Hematopoietic multipotent progenitor cell treated with erythropoietin and hydrocortisone succinate and interleukin-3 and kit ligand, for 8 days (in vitro differentiated cells): ENCODE measurements at places on chromosomes 7 and 10.

DNA sequence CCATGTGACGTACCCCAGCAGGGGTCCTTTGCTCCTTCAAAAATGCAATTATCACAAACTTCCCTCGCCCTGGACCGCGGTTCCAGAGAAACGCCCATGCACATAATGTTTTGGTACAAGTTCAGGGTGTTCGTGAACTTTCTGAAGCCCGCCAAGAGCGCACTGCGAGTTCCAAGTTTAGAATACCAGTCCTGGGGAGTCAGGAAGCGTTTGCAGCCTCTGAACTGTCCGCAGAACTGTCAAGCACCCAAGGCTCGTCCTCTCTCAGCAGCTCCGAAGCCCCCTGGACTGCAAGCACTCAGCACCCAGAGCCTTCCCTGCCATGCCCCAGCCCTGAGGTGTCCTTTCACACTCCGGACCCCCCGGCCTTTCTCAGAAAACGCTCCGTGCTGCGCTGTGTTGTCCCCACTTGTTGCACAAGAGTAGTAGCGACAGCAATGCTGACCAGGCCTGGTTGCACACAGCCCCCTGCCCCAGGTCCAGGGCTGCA is 30.3 kb downstream of the CALML3 start:
- no peak for DNase-seq

DNA sequence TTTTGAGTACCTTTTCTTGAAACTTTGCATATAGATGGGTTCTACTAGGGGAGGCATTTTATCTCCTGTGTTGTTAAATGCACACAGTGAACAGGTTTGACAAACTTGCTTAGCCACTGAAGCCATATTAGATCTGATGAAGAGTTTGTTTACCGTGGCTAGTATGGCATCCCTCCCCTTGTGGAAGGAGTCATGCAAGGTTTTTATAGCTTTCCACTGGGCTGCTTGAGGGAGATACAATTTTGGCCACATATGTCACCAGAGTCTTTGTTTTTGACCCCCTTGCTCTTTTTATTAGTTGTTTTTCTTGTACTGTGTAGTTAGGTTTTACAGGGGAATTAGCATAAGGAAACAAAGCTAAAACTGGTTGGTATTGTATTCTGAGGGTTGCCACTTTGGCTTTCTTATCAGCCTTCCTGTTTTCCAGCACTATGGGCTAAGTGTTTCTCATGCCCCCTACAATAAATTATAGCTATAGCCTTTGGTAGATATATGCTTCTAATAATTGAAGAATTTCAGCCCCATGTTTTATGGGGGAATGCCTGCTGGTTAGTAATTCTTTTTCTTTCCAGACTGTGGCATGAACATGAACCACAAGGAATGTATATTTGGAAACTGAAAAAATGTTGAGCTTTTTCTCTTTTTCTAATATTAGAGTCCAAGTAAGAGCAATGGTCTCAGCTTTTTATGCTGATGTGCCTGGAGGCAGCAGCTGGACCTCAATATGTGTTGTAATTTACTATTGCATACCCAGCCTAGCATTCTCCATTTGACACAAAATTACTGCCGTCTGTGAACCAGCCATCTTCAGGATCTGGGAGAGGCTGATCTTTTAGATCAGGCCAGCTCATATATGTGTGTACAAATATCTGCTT is 18.4 kb upstream of the STEAP2 start:
- no peak for DNase-seq

- no peak for DNase-seq
Measured at GRCh38 chr7:79979437-79979836, 155.2 kb upstream of the GNAI1 start.

DNA sequence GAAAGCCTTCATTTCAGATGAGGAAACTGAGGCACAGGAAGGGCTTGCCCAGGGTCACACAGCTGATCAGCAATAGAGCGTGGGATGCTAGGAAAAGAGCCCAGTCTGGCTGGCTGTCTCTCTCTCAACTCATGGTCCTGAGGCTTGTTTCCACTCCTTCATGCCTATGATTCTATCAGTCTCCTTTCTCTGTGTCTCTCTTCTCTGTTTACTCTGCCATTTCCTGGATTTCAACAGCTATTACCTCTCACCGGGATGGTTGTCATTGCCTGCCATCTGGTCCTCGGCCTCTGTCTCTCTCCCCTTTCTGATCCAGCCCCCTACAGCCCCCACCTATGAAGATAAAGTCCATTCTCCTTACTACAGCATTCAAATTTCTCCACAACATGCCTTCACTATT is 93.3 kb upstream of the AGBL3 start:
- no peak for DNase-seq

GRCh38 chr10:56606202-56606601 is 245.1 kb upstream of the ZWINT start:
- no peak for DNase-seq

DNA sequence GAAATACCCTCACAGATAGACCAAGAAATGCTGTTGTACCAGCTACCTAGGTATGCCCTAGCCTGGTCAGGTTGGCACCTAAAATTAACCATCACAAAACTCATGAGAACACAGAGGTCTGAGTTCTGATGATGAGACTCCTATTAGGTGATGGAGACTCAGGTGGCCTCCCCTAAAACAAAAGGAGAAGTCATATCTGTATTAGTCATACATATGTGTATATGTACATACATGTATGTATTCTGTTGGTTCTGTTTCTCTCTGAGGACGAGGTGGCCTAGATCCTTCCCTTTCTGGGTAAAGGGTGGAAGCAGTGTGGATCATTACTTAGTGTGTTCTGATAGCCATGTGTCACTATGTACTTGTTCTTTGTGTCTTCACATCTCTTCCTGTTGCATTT is 207.2 kb upstream of the PRSS1 start:
- no peak for DNase-seq

DNA sequence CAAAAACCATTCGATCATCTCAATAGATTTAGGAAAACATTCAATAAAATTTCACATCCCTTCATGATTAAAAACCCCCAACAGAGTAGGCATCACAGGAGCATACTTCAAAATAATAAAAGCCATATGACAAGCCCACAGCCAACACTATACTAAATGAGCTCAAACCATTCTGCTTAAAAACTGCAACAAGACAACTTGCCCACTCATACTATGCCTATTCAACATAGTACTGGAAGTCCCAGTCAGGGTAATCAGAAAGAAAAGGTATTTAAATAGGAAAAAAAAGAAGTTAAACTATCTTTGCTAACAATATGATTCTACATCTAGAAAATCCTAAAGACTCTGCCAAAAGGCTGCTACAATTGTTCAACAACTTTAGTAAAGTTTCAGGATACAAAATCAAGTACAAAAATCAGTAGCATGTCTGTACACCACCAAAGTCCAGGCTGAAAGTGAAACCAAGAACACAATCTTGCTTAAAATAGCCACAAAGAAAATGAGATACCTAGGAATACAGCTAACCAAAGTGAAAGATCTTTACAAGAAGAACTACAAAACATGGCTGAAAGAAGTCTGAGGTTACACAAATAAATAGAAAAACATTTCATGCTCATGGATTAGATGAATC is 882.6 kb downstream of the GRM8 start:
- no peak for DNase-seq

DNA sequence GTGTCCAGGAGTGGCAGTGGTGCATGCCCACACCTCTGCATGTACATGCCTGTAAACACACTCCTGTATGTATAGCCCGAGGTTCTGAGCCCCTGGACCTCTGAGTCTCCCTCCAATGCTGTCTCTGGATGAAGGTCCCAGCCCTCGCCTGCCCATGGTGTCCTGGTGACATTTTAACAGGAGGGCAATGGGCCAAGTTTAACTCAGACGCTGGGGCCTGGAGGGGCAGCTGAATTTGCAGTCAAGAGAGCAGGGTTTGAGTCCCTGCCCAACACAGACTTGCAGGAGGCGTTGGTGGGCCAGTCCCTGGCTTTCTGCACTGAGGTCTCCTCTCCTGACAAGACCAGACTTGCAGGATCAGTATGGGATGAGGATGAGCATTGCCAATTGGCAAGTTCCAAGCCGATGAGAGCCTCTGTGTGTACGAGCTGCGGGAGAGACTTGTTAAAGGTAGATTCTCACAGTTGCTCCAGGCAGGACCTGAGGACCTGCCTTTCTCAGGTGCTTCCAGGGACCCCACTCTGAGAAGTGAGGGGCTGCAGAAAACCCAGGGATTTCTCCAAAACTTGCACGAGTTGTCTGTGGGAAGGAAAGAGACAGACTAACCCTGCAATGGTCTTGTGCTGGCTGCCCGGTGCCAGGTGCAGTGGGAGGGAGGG is 141.9 kb downstream of the ELFN1 start:
- DNase-seq: no peak

DNA sequence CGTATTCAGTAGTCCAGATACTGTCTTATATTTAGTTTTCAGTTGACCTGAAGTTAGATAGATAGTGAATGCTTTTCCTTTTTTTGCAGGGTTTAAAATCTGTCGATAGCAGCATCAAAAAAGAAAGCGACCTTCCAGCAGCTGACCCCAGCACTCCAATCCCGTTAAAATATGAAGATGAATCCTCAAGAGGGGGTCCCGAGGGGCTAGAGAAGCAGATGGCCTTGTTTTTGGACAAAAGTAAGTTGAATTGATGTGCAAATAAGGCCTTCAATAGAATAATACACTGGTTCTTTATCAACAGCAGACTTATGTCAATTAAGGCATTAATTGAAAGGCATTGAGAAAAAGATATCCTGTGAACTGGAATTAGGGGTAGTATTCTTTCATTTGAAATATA is 18.7 kb downstream of the EDRF1 start:
- no peak for DNase-seq

- no peak for DNase-seq
Measured at GRCh38 chr10:86644152-86644793, 10.1 kb upstream of the OPN4 start.

DNA sequence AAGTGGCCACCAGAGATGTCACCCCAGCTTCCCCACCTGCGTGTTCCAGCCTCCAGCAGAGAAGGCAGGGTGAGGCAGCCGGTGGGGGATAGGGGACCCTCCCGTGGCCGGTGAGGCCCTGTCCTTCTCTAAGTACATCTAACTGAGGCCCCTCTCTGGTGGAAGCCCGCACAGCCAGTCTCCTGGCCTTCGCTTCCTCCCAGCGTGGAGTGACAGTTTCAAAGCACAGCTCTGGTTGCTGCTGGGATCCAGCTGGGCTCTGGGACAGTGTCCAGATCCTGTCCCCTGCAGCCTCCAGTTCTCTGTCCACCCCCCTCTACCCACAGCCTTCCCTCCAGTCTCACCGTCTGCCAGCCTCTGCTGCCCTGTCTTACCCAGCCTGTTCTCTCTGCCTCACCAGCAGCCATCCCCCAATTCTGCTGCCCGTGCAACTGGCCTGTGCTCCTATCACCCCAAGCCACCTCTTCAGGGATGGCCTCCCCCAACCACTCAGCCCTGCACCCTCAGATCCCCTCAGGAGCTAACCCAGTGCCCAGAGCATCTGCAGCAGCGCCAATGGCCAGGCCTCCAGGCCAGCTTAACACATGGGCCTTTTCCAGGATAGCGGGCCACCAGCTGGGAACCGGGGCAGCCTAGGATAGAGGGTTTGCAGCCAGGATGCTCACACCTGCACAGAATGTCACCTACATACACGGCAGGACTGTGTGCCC is 16.3 kb upstream of the SH2B2 start:
- DNase-seq: no peak

GRCh38 chr10:77609781-77610272 is 27.8 kb downstream of the KCNMA1 start:
- no peak for DNase-seq

GRCh38 chr7:26180792-26181198 is 19.8 kb downstream of the HNRNPA2B1 start:
- DNase-seq: peak; percentile 87

- no peak for DNase-seq
Measured at GRCh38 chr7:132368246-132368900, 207.9 kb downstream of the PLXNA4 start.

GRCh38 chr7:5696346-5697110 is 84.9 kb downstream of the RNF216 start:
- no peak for DNase-seq

GRCh38 chr10:351770-352334 is 216.6 kb downstream of the ZMYND11 start:
- DNase-seq: no peak

- DNase-seq: no peak
Measured at GRCh38 chr10:51860257-51860656, 160.9 kb upstream of the CSTF2T start.

GRCh38 chr7:84529480-84530205 is 335.1 kb upstream of the SEMA3A start:
- DNase-seq: no peak
